ENCODE measurements at places on chromosomes 12 and 14.

- DNase-seq, result no peak
These were observed 65.1 kb downstream of the FBXW8 start for GRCh38 chr12:116975779-116976393.

DNA sequence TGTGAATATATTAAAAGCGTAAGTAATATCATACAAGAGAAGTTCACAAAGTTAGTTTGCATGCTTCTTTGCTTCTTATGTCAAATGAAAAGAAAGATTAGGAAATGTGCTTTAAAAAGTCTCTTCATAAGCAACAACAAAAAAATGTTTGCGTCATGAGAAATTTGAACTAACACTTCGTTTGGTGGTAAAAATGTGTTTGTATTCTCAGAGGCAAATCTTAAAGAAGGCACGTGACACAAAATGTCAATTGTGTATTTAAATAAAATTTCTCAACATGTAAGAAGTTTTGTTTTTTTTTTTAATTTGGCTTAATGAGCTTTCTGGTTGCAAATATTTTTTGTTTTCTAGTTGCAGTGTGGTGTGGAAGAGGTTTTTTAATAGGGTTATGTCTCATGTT is 93.8 kb downstream of the TMTC2 start:
- DNase-seq, result no peak

GRCh38 chr12:92899386-92900001 is 29.6 kb downstream of the EEA1 start:
- DNase-seq, result no peak

DNA sequence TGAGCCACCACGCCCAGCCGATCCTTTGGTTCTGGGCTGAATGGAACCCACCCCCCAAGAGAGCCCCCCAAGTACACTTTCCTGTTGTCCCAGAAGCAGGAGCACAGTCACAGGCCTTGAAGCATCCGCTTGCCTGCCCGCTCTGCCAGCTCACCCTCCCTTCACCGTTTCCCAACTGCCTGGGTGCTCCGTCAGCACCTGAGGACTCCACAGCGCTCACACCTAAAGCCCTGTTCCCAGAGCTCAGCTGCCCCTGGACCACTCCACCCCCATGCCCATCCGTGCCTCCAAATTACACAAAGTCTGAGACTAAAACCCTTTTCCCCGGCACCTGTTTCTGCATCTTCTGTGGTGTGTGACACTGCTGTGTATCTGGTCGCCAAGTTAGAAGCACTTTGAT is 44.3 kb upstream of the TRAF3 start:
- no peak for DNase-seq

- no peak for DNase-seq
These were observed 21.5 kb downstream of the FZD10 start for GRCh38 chr12:130183585-130184370.

DNA sequence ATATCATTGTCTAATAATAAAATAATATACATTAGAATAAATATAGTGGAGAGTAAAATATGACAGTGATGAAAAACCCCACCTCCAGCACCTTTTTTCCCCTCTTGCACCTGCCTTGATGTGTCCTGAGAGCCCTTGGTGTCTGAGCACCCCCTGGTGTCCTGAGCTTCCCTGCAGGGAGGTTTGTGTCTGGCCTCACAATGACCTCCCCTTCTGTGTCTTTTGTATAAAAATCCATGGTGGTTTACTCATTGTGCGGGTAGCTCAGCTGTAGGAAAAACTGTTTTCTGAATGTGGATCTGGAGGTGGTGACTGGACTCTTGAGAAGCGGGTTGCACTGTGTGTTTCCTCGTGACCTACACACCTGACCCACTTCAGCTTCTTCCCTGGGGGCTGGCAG is 636.9 kb downstream of the TMEM121 start:
- no peak for DNase-seq

DNA sequence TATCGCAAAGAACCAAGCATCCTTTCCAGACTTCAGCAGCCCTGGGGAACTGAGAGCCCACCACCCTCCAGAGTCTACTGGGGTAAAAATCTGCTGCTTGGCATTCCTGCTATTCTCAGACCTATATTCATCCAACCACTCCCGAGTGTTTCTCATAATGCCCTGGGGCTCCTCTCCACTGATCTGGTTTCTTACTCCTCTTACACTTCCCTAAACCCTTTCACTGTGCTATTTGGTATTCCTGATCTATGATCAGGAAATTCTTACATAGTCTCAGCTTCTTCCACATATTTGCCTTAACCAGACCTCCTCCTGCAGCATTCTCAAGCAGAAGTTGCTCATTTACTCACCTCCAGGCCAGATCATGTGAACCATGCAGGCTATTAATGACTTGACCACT is 82.4 kb downstream of the SYT10 start:
- no peak for DNase-seq
